NCI-H774 (cell line): ENCODE measurements at places on chromosomes 5 and 9.

DNA sequence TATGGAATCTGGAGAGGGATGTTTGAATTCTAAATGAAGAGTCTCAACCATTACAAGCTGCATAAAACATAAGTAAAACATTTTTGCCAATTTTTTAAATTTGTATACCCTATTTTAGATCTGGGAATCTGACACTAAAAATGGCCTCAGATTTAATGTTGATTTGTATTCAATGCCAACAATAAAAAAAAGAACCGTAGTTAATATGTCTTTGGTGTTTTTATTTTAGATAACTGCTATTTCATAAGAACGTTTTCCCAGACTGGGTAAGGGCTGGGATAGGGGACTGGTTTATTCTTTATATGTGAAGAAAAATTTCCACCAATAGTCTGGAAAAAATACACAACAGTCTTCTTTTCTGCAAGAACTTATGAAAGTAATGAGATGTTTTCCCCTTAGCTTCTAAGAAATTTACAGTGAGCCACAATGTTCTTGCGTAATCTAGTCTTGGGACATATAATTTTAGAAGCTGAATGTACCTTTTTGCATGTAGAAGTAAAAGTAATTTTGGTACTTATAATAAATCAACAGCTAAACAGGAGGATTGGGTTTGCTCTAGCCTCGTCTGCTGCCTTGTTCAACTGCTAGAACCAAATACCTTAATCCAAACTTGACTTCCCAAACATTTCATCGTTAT is 244.6 kb upstream of the EFNA5 start:
- DNase-seq: no peak

DNA sequence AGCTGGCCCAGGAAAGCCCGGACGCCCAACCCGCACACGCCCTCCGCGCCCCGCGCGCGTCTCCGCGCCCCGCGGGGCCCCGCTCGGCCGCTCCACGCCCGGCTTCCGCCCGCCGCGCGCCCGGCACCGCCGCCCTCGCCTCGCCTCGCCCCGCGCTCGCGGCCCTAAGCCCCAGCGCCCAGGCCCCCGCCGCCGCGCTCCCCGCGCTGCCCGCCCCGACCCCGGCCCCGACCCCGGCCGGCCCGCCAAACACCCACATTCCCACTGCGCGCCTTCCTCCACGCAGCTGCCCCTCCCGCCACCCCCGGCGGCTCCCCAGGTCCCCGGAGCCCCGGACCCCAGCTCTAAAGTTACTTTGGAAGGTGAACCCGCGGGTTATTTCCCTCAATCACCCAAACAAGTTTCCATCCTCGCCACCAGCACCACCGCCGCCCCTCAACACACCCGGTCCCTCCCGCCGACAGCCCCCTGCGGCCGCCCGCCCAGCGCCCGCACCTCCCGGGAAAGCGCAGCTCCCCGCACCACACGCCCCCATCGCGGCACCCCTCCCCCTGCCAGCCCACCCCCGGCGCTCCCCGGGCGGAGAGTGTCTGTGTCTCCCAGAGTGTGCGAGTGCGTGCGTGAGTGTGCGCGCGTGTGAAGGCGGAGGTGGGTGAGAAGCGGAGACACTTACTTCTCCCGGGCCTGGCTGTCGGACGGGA is 439 bp downstream of the SSBP2 start:
- no peak for DNase-seq

- DNase-seq: no peak
Observed at GRCh38 chr5:100299261-100299660, 235.9 kb upstream of the FAM174A start.

- DNase-seq: no peak
Observed at GRCh38 chr9:78189001-78189400, 46.9 kb upstream of the CEP78 start.

DNA sequence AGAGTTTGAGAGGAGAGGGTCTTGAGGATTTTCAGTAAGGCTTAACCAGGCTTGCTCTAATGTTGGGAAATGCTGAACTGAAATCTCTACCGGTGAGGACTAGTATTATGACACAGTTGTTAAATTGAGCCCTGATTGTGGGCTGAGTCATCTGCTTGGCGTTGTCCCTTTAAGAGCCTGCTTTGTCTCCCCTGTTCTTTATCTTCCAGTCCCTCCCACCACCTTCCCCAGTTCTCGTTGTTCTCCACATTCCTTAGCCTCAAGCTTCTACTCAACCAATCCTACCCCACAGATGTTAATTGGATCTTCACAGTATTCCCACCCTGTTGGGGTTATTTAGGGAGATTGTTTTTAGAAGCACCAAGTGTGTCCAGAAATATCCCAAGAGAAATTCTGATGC is 57.6 kb downstream of the ANKRD55 start:
- DNase-seq: no peak

GRCh38 chr9:102845827-102846371 is 149.2 kb upstream of the CYLC2 start:
- no peak for DNase-seq

DNA sequence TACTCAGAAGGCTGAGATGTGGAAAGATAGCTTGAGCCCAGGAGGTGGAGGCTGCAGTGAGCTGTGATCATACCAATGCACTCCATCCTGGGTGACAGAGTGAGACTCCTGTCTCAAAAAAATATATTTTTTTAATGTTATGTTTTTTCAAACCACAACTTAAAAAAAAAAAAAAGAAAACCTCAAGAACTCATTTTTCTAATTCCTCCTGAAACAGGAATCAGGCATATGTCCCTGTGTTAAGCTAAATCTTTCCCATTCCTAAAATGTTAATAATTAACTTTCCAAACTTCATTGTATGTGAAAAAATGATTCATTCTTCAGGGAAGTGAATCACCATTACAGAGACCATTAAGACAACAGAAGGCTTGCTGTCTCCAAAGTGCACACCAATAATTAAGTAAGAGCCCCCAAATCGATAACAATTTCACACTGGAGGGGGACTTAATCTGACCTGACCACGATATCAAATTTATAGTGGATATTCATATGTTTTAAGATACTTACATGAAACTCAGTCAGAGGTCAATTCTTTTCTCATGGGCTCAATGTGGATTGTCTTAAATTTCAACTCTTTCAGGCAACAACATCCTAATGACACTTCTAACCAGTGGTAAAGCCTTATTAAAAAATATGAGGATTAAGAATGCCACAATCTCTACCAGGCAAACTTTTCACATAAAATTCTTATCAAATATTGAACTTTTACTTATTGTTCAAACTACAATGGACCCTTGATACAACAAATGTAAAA is 5.2 kb downstream of the CEMIP2 start:
- no peak for DNase-seq

- DNase-seq: no peak
Observed at GRCh38 chr9:22855980-22856379, 409.4 kb downstream of the DMRTA1 start.

DNA sequence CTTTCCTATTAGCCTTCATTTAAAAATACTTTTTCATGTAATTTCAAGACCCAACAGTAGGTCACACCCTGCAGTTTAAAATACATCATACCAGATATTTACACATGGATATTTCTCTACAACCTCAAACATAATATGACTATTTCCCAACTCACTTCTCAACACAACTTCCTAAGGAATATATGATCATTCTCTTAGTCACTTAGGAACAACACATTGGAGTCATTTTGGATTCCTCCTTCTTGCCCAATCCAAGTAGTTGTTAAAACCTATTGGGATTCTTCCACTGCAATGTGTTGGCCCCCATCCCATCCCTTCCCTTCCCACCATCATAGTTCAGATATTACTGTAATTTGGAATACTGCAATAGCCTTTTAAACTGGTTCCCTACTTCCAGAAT is 145.5 kb downstream of the DCP2 start:
- no peak for DNase-seq

GRCh38 chr9:35520364-35520710 is 30.4 kb downstream of the RUSC2 start:
- no peak for DNase-seq

DNA sequence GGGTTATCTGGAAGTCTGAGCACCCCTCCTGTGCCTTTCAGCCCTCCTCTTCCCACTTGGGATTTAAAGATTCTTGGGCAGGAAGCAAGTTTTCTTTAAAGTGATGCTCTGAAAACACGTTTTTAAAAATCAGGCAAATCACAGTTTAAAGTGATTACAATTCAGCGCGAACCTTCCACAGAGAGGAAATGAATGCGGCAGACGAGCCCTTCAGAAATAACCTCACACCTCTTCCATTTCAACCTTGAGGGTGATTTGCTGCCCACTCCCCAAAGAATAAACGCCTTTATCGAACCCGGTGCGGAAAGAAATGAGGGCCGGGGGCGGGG is 2.3 kb upstream of the EFNA5 start:
- no peak for DNase-seq

GRCh38 chr5:32096891-32097595 is 77.1 kb downstream of the GOLPH3 start:
- no peak for DNase-seq

DNA sequence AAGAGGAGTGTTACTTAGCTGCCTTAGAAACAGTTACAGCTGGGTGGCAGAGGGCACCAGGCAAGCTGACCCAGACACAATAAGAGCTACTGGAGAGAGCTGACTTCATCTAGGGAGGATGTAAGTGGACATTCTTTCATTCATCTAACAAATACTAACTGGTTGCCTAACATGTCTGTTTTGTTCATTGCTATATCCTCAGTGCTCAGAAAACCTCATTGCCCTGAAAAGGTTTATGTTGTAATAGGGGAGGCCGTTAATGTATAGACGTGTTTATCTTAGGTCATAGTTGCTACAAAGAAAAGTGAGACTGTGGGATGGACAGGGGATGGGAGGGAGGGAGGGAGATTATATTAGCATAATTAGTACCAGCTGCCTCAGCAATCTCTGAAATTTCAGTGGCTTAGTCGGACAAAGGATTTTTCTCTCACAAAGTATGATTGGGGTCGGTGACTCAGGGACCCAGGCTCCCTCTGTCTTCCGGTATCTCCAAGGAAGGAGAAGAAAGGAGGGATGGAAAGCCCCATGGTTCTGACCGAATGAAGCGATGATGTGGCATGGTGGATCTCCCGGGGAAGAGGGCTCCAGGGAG is 2.6 kb upstream of the SNX18 start:
- no peak for DNase-seq

GRCh38 chr5:153086486-153086885 is 404.0 kb upstream of the GRIA1 start:
- no peak for DNase-seq

DNA sequence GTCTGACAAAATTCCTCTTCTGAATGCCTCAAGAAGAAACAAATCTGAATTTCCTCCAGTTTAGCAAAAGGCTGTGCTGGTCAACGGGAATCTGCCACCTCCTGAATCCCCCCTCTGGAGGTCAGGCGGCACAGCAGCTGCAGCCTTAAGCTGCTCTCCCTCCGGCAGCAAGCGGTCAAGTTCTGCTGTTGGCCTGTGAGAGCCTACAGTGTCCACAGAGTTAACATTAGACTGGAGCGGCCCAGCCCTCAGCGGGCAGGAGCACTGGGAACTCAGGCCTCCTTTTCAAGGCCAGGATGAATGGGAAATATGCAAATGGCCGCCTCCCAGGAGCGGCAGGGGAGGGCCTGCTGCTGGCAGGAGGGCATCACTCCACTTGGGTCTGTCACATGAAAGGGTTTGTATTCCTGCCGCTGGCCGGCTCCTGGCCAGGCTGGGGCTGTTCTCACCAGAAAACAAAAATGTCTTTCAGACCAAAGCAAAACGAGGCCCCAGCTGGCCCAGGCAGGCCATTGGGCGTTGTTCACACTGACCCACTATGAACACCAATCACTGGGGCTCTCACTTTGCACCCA is 8.2 kb downstream of the ACSL6 start:
- no peak for DNase-seq

GRCh38 chr5:92559331-92559730 is 1021.7 kb downstream of the NR2F1-AS1 start:
- DNase-seq: no peak

DNA sequence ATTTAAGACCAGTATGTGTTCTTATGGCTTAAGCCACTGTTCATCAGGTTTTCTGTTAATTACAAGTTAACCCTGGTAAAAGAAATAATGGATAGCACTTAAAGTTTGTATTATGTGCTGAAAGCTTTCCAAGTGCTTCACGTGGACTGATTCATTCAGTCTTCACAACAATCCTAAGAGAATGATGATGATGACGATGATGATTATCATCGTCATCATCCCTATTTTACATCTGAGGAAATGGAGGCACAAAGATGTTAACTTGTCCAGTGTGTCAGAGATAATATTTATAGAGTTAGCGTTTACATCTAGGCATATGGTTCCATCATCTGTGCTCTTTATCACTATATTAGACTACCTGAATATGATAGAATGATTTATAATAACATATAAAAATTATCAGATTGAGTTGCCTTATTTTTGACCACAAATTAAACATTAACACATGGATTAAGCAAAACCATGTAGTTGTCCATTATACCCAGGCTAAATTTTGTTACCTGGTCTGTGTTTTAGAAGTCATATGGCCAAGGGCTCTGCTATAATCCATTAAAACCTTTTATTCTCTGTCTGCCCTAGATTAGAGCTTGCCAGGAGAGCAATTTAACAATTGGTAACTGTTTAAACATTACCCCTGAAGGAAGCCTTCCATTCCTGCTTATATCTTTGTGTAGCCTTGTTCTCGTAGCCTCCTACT is 102.3 kb upstream of the MAP3K1 start:
- no peak for DNase-seq

GRCh38 chr5:164885179-164885578 is 1379.8 kb downstream of the MAT2B start:
- DNase-seq: no peak

- DNase-seq: no peak
Observed at GRCh38 chr5:36558641-36559040, 47.8 kb upstream of the SLC1A3 start.

GRCh38 chr9:6765396-6765795 is 7.6 kb downstream of the KDM4C start:
- DNase-seq: no peak

DNA sequence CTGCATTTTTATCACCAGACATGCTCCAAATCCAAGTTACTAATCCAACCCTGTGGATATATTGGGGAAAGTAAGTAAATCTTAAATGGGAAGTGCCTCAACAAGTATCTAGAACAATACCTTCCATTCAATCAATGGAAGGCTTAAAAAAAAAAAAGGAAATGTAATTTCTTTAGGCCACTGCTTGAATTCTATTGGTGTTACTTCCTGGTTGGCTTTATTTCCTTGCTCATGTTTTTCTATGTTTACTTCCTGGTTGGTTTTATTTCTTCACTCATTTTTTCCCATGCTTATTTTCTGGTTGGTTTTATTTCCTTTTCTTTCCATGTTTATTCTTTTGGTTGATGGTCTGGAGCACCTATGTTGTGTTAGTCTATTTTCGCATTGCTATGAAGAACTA is 363.9 kb downstream of the KDM4C start:
- DNase-seq: no peak

DNA sequence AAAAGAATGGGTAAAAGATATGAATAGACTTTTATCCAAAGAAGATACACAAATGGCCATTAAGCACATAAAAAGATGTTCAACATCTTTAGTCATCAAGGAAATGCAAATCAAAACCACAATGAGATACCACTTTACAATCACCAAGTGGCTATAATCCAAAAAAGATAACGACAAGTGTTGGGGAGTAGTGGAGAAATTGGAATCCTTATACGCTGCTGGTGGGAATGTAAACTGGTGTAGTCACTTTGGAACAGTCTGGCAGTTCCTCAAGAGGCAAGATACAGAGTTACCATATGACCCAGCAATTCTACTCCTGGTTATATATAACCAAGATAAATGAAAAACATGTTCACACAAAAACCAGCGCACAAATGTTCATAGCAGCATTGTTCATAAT is 234.9 kb downstream of the SPATA31D1 start:
- DNase-seq: no peak
